Activated naive CD8-positive, alpha-beta T cell treated with anti-CD3 and anti-CD28 coated beads, Interleukin-2, amount 50 U/mL, for 24 hours (primary cell): ENCODE measurements at places on chromosomes 5 and 9.
A peak's percentile ranks its signal among the peaks of the same experiment; 100 is the strongest.

DNA sequence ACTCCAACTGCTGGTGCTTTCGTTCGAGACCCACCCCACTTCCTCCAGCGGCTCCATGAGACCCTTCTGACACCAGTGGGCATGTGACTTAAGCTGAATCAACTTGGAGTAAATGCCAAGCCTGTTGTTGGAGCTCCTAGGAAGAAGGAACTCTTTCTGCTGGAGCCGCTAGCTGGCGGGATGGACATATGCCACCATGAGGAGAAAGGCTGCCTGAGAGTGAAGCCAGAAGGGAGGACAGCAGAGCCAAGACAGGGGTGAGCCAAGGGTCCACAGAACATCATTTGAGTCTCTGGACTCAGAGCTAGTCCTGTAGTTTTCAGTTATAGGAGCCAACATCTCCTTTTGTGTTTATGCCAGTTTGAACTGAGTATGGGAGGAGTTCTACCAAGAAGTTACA, 35.9 kb downstream of the ANXA6 start:
- DNase-seq, result no peak

DNA sequence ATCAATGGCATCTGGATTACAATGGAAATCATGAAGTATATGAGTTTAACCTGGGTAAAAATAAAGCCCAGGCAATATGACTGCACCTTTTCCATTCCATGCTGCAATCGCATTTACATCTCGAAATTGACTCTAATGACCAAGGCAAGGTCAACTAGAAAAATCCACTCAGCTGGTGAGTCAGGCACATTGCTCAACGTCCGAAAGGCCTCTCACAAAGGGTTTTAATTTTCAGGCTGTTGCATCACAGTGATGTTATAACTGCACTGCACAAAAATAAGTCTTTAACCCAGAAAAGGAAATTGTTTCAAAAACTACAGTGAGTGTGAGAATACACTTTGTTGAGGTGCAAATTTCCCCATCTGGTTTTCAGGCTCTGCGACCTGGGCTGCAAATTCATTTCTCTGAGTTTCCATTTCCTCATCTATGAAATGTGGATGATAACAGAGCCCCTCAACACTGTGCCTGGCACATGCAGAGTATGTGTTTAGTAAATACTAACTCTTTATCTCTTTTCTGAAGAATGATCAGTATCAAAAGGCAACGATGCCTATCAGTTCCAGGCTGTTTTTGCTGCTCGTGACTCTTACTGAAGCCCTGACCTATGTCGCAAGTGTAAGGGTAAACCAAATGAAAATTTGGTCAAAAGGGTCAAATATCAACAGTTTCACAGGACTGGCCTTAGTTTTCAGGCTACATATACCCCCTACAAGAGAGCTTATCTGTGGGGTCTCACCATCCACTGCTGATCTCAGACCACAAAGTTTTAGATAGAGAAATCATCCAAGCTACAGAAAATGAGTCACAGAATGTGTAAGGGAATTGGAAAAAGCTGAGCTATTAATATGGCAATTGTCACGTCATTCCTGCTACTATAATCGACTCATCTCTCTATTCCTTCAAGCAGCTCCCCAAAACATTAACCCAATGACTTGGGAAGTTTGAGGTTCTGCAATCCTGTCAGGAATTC, 4.1 kb downstream of the NFIL3 start:
- peak; percentile 41 for DNase-seq

GRCh38 chr5:29983528-29984155, 1209.8 kb upstream of the CDH6 start:
- no peak for DNase-seq

- no peak for DNase-seq
Observed at GRCh38 chr5:180096616-180097015, 25.1 kb upstream of the RNF130 start.

DNA sequence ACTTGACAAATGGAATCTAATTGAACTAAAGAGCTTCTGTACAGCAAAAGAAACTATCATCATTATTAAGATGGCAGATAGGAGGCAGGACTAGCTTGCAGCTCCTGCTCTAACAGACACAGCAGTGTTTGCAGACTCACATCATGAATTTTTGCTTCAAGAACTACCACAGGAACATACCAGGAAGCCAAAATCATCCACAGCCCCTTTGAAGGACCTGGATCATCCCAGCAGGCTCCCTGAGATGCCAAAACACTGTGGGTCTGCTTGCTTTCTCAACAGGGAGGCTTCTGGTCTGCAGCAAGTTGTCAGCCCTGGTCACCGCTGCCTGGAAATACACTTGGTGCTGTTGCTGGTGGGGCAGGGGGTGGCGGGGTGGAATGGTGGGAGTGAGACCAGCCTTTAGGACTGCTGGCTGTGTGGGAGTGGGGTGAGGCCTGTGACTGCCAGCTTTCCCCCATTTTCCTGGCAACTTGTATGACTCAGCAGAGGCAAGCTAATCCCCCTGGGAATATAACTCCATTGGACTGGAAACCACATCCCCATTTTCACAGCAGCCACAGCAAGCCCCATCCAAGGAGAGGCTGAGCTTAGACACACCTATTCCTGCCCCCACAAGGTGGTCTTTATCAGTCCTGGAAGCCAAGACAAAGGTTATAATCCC, 533.8 kb upstream of the CYLC2 start:
- no peak for DNase-seq

- peak; percentile 82 for DNase-seq
Observed at GRCh38 chr5:177113566-177114424, 19.8 kb upstream of the NSD1 start.

DNA sequence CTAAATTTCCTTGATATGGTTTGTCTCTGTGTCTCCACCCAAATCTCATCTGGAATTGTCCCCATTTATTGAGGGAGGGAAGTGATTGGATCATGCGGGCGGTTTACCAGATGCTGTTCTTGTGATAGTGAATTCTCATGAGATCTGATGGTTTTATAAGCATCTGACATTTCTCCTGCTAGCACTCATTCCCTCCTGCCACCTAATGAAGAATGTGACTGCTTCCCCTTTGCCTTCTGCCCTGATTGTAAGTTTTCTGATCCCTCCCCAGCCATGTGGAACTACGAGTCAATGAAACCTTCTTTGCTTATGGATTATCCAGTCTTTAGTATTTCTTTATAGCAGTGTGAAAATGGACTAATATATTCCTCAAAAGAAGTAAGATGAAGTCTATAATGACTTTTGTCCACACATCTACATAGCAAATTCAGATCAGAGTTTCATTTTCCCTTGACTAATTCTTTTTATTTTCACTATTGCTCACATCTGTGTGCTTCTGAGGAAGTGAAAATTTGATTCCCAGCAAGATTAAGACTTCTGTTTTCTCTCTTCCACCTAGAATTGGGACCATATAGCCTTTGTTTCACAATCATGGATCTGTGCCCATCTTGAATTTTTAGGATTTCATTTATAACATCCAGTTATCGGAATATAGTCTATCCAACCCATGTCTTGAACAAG, 393.5 kb downstream of the DMAC1 start:
- no peak for DNase-seq

DNA sequence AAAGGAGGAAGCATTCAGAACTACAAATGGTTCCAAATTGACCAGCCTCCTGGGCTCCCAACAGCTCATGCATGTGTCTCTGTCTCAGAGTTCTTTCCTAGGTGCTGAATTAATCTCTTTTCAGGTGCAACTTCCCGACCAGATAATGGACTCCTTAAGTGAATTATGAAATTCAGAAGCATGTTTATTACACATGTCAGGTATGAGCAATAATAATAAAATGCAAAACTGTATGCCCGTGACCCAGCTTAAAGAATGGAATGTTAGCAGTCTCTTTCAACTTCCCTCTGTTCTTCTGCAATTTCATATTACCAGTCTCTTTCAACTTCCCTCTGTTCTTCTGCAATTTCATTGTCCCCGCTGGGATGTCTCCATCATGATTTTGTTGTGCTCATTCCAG, 60.4 kb downstream of the FBXL7 start:
- no peak for DNase-seq

DNA sequence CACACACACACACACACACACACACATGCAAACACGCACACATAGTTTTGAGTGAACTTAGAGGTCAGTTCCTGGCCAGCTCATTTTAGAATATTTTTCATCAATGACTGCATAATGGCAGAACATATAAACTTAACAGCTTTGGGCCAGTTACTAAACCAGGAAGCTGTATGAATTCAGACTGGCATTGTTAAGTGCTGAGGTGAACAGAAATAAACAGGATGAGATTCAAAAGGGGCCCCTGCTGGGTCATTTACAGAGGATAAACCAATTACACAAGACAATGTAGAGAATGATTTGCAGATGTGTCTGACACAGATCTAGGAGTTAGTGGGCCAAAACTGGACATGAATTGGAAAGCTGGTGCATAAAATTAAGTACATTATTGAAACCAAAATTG, 44.6 kb downstream of the MARCHF11 start:
- no peak for DNase-seq

- no peak for DNase-seq
Observed at GRCh38 chr5:61638476-61638875, 306.4 kb downstream of the ZSWIM6 start.

GRCh38 chr9:106621313-106622163, 241.4 kb upstream of the ZNF462 start:
- no peak for DNase-seq

DNA sequence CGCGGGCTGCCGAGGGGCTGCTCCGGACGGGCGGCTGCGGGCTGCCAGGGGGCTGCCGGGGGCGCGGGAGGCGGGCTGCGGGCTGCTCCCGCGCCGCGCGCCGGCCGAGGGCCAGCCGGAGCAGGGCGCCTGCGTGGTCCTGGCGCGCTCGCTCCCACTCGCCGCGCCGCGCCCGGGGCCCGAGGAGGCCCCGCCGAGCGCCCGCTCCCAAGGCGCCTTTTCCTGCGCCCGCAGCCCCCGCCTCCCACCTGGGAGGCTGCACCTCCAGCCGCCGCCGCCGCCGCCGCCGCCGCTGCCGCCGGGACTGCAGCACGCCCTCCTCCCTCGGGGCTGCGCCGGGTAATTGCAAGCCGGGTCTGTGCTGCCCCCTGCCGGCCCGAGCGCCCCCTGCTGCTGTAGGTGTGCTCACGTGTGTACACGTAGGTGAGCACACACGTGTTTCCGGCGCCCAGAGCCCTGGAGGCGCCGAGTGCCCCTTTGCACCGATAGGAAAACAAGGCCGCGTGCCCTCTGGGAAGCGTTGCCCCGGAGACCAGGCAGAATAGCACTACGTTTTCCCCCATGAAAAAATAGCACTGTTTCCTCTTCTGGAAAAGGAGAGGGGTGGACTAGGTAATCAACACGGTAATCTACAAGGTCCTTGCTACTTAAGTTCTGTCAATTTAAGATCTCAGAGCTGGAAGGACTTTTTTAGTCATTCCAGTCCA, at the start of gene EPB41L4B:
EPB41L4B (minus strand) TSS at position 318 of the 707 bp plus-strand sequence. CDS start 613 bp downstream, outside the sequence.
- peak; percentile 93 for DNase-seq

- no peak for DNase-seq
Observed at GRCh38 chr9:131759017-131759647, 19.3 kb upstream of the RAPGEF1 start.

DNA sequence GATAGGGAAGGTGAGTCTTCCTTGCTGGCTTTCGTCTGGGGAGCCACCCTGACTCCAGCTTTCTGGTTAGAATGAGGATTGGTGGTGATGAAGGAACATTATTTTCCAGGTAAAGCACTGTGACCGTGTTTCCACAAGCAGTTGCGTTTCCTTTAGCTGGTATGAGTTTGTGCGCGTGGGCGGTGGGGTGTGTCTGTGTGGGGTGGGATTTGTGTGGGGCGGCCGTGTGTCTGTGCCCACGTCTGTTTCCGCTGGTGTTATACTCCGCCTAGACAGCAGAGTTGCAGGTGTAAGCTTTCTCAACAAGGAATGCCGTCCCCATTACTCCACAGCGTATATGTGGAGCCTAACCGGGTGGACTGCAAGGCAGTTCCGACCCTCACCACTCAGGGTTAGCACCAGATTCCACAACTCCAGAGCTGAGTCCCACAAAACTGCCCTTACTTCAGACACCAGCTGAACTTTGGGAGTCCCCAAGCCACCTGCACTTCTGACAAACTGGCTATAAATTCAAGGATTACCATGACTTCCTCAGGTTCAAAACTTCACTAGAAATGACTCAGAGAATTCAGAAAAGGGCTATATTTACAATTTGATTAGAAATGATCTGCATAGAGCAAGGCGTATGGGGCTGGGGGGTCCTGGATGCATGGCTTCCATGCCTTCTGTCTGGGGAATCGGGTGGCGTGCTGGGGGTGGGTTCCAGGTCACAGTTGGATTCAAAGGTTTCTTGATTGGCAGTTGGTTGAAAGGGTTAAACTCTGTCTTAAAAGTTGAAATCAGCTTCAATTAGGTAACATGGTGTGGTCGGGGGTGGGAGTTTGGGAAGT, 29.8 kb downstream of the PROP1 start:
- DNase-seq, result no peak

DNA sequence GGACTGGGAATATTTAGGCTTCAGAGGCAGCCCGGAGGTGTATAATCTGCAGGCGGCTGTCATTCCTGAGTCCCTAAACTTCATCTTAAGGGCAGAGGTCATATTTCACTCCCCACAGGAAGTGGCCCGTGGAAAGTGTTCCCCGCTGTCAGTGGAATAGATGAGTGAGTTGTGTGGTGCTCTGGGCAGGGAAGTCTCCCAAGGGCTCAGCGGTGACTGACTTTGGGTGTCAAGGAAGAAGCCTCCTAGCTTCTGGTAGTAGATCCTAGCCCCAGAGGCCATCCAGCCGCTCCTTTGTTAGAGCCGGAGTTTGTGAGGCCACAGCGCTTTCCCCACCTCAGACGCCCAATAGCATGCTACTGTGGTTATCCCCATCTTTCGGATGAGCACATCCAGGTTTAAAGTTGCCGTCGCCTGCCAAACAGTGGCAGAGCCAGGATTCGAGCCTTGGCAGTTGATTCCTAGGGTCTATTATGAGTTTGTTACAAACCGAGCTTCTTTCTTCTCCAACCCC, 38.9 kb upstream of the TIFAB start:
- no peak for DNase-seq

DNA sequence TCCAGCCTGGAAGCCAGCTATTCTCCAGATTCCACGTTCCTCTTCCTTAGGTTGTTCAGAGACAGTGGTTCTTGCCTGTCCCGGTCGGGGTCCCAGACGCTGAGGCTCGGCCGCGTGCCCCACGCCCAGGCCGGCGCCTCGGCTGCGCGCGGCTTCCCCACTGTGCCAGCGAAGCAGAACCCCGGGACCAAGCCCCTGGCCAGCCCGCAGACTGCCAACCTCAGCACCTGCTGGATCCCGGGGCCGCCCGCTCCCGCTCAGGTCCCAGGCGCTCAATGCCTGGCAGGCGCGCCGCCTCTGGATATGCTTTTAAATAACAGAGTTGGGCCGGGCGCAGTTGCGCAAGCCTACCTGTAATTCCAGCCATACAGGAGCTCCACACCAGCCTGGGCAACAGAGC, 195.5 kb downstream of the MAN2A1 start:
- DNase-seq, result no peak

- no peak for DNase-seq
Observed at GRCh38 chr5:150172145-150172544, 5.6 kb downstream of the CDX1 start.

DNA sequence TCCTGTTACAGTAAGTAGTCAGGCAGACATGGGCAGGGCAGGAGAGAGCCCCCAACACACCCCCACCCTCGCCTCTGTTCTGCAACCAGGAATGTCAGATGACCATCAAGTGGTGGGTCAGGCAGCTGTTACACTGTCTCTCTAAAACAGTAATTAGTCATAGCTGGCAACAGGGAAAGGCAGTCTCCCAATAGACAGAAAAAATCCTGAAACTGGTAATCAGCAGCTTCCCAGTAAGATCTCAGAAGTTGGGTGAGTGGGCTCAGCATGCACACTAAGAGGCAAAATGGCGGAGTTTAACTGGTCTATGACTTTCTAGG, 90.2 kb downstream of the C5orf15 start:
- no peak for DNase-seq
